A673 (cell line): ENCODE measurements at places on chromosomes 13 and 19. TPM values are rescaled to one million over a fixed set of nuclear protein-coding genes. Genes with fewer than 3 reads are reported as not detected.

Gene TLE6
- total RNA-seq = 1.1 TPM in 1 of 2 replicates, not detected in the other

Gene BST2
- 1.3 and 3.6 TPM in 2 replicates for total RNA-seq

Gene GIPR
- 0.45 and 1.0 TPM in 2 replicates for total RNA-seq

Gene OSCAR
- total RNA-seq = 0.47 and 0.61 TPM in 2 replicates

Gene TMEM147
- total RNA-seq = 105 and 115 TPM in 2 replicates

Gene RGL3
- total RNA-seq = 0.28 TPM in 1 of 2 replicates, not detected in the other

Gene NMRK2
- not detected in 2 replicates for total RNA-seq

Gene SEMA6B
- 9.2 and 12.2 TPM in 2 replicates for total RNA-seq

Gene KLK2
- not detected in 2 replicates for total RNA-seq

Gene EID2B
- 3.4 and 4.2 TPM in 2 replicates for total RNA-seq

Gene DNAJC15
- 2.4 and 2.6 TPM in 2 replicates for total RNA-seq

Gene GPC5
- 0.21 TPM in 1 of 2 replicates, not detected in the other for total RNA-seq

Gene RAP2A
- total RNA-seq = 32.8 and 43.6 TPM in 2 replicates

Gene ZNF302
- 24.1 and 27.7 TPM in 2 replicates for total RNA-seq

Gene GPR183
- total RNA-seq = not detected in 2 replicates

Gene CYP2S1
- 0.19 and 0.24 TPM in 2 replicates for total RNA-seq

Gene FCHO1
- total RNA-seq = 2.1 and 5.0 TPM in 2 replicates

Gene ZNF709
- 3.6 and 5.1 TPM in 2 replicates for total RNA-seq

Gene LGALS16
- total RNA-seq = not detected in 2 replicates

Gene SPINT2
- 0.42 TPM in 1 of 2 replicates, not detected in the other for total RNA-seq

Gene ZNF763
- 0.24 TPM in 1 of 2 replicates, not detected in the other for total RNA-seq

Gene CEACAM16
- not detected in 2 replicates for total RNA-seq

Gene C19orf85
- total RNA-seq = not detected in 2 replicates

Gene ZNF100
- 14.6 and 19.2 TPM in 2 replicates for total RNA-seq

Gene CEACAM21
- 4.3 and 6.1 TPM in 2 replicates for total RNA-seq
